Amygdala (tissue), 56 donors: ENCODE measurements at places on chromosomes 7 and 10.

GRCh38 chr10:847868-848267, 83.6 kb downstream of the LARP4B start:
- no peak for DNase-seq

DNA sequence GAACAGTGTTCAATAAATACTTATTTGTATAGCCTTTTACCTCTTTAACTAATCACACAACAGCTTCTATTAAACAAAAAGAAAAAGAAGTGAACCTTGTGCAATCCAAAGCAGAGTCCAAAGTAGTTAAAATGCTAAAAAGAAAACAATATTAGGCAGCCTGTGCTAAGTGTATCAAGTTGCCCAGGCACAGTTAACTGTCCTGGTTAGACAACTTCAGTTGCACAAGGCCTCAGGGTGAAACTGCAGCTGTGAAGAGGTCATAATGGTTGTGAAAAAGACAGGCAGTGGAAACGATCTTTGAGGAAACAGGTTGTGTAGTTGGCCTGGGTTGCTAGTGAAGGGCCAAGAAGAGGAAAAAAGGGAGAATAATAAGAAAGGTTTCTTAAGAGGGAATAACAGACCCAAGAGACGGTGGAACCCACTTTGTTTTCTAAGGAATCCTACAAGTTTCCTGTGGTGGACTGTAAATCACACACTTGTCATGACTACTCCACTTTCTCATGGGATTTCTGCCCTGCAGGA, 6.0 kb upstream of the CROT start:
- no peak for DNase-seq

DNA sequence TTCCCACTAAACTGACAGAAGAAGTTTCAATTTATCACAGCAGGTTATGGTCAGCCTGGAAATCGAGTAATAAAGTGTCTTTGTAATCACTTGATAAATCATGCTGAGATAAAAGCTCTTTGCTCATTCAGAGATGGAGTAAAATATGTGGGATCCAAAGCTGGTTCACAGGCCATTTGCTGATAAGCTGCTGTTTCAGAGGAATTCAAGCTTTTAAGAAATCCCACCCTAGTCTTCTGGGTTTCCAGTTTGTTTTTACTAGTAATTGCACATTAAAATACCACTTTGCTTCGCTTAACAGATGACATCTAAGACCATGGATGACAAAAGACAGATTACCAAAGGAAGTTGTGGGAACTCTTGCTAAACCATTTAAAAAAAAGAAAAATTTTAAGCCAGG, 37.4 kb upstream of the CDK6 start:
- DNase-seq = no peak

DNA sequence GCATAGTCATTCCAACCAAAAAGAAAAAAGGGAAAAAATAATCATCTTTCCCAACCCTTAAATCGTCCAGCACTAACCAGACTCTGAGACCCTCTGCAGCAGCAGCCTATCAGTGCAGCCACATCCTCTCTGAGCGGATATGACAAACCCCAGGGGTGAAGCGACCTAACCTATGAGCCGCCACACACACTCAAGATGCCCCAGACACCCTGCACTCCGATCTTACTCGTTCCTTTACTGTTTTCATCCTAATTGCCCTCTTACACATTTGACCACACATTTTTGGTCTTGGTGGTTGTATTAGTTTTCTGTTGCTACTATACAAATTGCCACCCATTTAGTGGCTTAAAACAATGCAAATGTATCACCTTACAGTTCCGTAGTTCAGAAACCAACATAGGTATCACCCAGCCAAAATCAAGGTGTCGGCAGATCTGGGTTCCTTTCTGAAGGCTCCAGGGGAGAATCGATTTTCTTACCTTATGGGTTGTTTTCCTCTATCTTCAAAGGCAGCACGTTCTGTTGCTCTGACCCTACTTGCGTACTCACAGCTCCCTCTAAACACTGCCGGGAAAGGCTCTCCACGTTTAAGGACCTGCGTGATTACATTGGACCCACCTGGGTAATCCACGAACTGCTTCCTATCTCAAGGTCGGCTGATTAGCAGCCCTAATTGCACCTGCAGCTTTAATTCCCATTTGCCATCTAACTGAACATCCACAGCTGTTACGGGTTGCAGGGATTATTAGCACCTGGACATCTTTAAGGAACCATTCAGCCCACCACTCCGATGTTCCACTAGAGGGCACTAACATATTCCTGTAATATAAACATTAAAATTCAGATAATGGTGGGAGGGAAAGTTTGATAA, 37.3 kb upstream of the PRSS1 start:
- DNase-seq = no peak

DNA sequence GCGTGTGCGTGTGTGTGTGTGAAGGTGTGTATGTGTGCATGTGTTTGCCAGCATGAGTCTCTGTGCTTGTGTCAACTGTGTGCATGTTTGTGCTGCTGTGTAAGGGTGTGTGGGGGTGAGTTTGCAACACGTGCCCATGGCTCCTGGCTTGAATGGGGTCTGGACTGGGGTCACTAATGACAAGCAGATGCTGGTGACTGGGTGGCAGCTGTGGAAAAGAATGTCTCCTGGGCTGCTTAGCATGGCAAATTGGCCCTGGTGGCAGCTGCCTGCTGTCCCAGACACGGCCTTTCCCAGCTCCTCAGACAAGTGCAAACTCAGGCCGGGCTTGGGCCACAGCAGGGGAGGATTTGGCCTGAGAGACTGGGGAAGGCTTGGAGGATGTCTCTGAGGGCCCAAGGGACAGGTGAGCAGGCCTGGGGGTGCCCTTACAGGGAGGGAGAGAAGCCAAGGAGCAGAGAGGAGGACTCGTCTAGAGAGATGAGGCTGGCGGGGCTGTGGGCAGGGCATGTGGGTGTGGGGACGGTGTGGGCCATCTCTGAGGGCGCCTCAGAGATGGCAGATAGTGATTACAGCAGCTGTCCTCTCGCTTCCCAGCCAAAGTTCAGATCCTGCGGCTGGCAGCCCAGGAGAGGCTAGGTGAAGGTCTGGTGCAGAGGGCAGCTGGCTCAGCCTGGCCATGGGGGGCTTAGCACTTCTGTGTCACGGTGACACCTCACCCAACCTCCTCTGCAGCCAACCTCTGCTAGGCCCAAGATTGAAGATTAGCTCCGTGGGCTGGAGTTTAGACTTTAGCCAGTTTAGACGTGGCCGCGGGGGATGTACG, 1.5 kb downstream of the AQP1 start:
- no peak for DNase-seq

- no peak for DNase-seq
These were observed 22.7 kb upstream of the AGFG2 start for GRCh38 chr7:100516135-100516812.
